ENCODE measurements at places on chromosomes 16 and 17.
A peak's percentile ranks its signal among the peaks of the same experiment; 100 is the strongest.

DNA sequence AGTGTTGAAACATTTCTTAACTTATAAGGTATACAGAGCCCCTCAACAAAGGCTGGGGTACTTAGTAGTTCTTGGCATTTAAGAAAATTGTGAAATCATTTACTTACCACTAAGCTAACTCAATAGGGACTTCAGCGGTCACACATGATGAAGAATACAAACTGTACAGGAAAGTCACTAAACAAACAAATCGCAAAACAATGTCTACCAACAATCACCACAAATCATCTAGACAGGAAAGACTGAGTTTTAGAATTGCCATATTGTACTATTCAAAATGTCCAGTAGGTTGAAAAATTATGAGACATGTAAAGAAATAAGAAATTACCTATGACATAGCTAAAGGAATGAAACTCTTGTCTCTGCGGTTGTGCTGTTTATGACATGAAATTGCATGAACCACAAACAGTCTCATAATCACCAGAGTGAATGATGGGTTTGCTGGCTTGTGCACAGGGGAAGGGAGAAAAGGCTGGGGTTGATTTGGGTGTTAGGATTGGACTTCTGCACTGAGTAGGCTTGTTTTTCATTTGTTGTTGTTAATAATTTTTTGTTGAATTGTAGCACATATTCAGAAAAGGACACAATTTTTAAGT lies 441.1 kb upstream of the MON1B start:
- DNase-seq = no peak

DNA sequence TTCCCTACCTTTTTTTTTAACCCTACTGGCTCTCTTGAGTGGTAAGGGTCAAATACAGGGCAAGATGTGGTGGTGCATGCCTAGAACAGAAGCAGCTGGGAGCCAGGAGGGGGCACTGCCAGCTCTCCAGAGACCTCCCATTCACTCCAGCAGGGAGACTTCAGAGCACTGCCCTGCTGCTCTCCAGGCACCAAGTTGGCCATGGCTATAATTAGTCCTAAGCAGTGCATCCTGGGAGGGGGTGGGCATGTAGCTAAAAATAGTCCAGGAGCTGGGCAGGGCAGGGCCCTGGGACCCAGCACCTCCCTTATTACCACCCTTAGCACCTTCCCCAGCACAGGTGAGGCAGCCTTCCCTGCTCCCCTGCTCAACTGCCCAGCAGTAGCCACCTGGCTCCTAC lies 3.5 kb downstream of the CORO6 start:
- no peak for DNase-seq

DNA sequence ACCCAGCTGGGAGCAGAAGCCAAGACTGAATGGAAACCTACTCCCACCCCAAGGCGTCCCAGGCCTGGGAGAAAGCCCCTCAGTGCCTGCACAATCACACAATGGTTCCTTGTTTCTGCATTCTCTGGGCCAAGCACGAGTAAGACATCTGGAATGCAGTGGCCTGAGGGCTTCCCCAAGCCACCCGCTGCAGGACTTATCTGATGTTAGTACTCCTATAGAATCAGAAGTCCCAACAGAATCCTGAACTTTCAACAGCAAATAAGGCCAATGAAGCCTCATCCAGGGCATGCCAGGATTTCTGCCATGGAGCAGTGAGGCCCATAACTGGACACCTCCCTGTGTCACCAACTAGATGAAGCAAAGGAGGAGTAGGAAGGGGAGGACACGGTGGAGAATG lies 28.6 kb downstream of the MYO18A start:
- no peak for DNase-seq

DNA sequence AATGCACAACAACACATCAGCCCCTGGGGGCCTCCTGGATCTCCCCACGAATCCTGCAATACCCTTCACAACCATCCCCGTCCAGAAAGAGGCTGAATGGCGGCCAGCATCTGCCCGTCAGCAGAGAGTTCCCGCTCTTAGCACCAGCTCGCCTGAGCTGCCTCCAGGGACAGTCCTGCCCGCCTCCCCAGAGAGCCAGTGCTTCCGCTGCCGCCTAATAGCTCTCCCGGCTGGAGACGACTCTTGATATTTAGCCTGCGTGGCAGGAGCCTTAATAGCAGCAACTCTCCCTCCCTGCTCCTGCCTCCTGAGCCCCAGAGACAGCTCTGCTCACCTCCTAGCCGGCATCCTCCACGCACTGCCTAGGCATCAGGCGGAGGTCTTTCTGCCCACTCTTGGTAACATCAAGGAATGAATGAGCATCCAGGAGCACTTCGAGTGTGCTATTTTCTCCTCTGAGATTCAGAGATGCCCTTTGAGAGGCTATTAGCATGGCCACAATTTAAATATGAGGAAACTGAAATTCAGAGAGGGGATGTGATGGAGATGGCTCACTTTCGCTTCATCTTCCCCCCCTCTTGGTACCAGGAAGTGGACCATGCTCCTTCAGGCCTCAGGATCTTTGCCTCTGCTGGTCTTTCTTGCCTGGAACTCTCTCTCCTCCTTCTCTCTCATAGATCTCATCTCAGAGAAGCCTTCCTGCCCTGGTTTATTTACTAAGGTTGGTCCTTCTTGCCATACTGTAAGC lies 67.9 kb downstream of the RAI1 start:
- no peak for DNase-seq

- no peak for DNase-seq
Observed at GRCh38 chr17:43734376-43734775, 24.2 kb downstream of the SOST start.

- DNase-seq = no peak
Observed at GRCh38 chr16:71911121-71911520, 15.8 kb downstream of the IST1 start.

DNA sequence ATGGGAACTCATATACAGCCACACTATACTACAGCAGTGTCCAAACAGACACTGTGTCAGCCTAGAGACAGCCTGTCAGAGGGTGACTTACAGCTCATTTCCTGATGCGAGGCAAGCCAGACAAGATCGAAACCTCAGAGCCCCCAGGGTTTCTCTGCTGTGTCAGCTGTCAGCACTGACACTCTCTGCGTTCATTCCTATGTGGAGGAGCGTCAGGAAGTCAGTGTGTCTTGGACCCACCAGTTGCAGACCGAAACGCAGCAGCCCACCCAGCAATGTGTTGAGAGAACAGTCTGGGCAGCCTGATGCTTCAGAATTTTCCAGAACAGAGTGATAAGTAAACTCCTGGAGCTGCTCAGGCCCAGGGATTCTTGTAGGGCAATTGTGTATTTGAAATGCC lies 20.6 kb upstream of the MAPT start:
- no peak for DNase-seq

DNA sequence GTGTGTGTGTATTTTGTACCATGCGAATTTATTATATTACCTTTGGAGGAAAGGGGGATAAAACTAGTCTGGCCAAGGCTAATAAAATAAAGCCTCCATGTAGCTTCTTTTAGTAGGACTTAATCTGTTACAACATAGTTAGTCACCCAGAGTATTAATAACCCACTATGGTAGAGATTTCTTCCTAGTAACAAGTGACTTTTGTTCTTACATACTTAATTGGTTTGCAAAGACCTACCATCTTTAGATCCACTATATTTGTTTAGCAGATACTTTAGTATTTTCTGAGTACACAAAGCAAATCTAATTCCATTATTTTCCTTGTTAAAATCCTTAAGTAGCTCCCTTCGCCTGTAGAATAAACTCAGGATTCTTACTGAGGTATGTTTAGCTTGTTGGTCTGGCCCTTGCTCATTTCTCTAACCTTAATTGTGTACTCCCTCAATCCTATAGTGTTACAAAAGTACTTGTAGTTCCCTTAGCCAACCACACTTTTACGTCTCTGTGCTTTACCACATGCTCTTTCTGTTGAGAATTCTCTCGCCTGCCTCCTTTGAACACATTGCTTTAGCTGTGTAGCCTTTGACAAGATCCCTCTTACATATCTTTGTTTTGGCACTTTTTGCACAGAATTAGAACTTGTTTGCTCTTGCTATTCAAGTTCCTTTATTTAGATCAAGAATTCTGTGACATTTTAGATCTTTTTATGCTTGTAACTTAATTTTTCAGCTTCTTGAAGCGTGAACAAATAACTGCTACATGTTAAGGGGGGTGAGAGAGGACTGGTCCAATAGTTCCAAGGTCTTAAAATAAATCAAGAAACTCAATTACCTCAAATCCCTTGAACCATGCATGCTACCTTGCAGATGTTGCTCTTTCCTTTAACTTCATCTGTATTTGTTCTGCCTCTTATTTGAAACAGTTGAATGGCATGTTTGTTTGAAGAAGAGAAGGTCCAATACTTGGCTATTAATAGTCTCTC lies 23.8 kb downstream of the CLTC start:
- no peak for DNase-seq

- DNase-seq = no peak
Observed at GRCh38 chr17:44205962-44206824, 6.5 kb upstream of the ATXN7L3 start.

GRCh38 chr16:53518550-53519416 lies 15.8 kb upstream of the AKTIP start:
- DNase-seq = peak; percentile 69
